Fibroblast of lung (primary cell): ENCODE measurements at places on chromosomes 13 and 19.

GRCh38 chr13:21594715-21595545 lies 9.0 kb downstream of the MICU2 start:
- no peak for DNase-seq

DNA sequence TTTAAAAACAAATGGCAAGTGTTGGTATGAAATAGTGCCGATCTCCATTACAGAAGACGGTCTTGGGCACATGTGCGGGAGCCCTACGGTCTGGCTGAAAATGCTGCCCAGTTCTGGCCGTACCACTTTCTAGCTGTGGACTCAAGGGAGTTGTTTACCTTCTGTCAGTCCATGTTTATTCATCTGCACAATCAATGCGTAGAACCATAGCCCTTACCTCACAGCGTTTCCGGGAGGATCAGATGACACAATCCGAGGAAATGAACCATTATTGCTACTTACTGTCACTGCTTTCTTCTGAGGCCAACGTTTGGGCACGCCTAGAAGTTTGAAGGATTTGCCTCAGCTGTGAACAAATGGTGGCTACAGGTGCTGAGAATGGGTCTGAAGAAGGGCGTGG lies 31.2 kb downstream of the GADD45B start:
- DNase-seq: peak; percentile 48

DNA sequence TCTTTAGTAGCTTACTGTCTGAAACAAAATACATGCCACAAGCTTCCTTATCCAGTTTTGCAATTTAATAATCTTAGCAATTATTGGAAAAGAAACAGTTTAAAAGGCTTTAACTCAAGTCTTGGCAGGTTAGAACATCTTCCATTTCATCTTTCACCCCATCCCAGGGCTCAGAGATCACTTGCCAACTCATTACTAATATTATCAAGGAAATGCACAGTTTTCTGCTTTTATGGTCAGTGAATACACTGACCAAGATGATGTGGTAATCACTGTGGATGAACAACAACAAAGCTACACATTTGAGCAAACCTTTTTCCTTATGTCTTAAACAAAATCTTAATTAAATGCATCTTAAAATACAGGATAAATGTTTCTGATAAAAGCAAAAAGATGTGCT lies 48.0 kb upstream of the ITM2B start:
- DNase-seq: no peak

- DNase-seq: no peak
These were observed 16.2 kb downstream of the TLE6 start for GRCh38 chr19:2993579-2993978.

GRCh38 chr13:68509734-68510621 lies 1279.8 kb upstream of the PCDH9 start:
- no peak for DNase-seq

DNA sequence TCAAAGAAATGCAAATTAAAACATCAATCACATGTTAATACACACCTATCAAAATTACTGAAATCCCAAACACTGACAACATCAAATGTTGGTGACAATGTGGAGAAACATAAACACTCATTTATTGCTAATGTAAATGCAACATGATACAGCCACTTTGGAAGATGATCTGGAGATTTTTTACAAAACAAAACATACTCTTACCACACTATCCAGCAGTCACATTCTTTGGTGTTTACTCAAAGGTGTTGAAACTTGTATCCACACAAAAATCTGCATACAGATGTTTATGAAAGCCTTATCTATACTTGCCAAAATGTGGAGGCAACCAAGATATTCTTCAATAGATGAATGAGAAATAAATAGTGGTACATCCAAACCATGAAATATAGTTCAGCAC lies 1219.5 kb upstream of the PCDH20 start:
- no peak for DNase-seq

- peak; percentile 89 for DNase-seq
These were observed 8.5 kb downstream of the SH3GL1 start for GRCh38 chr19:4391701-4392483.

DNA sequence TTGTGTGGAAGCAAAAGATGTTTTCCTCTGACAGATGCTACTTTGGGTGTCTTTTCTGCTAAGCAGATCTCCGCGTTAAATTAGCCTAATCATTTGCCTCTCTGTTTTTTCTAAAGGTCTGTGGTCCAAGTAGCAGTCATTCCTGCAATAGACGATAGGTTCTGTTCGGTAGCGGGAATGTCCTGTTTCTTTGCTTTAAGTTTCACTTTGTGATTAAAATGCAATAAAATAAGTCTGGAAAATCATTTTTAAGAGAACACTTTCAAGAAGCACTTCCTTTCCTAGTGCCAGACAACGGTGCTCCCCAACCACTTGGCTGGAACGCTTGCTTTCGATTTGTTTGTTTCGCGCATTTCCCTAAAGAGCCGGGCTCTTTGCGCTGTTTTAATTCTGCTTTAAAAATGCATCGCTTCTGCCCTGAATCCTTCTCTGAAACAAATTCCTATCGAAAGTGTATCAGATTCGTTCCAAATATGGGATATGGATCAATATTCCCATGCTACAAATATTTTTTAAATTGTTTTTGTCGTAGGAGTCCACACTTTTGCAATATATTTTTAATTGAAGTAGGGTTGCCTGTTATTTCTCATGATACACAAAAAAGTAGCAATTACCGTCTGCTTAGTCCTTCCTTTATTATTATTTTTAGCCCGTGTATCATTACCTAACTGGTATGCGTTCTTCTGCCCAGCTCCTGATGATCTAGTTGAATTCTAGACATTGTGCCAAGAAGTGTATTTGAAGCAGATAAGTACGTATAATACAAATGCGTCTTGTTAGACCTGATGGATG lies 14.2 kb downstream of the ZIC2 start:
- DNase-seq: peak; percentile 52

GRCh38 chr13:40259899-40260298 lies 406.5 kb downstream of the FOXO1 start:
- peak; percentile 44 for DNase-seq

DNA sequence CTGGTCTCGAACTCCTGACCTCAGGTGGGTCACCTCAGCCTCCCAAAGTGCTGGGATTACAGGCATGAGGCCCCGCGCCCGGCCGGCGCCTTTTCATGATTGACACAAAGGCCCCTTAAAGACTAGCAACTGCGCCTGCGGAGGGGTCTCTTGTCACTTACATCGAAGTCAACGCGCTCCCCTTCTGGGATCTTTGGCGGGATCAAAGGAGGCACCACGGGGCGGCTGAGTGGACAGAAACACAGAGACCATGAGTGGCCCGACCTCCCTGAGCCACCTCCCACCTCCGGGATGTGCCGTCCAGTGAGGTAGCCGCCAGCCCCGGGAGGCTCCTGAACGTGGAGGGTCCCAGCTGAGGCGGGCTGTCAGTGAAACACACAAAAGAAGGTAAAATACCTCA lies 7.3 kb downstream of the TNNT1 start:
- DNase-seq: no peak

GRCh38 chr13:85009447-85009846 lies 789.8 kb downstream of the SLITRK6 start:
- peak; percentile 21 for DNase-seq

- DNase-seq: peak; percentile 58
These were observed 2724.7 kb downstream of the PCDH9 start for GRCh38 chr13:64505336-64505910.

- DNase-seq: no peak
These were observed 157.5 kb downstream of the PCDH20 start for GRCh38 chr13:61258185-61258584.

- no peak for DNase-seq
These were observed 243.3 kb upstream of the STARD13 start for GRCh38 chr13:33528896-33529295.

DNA sequence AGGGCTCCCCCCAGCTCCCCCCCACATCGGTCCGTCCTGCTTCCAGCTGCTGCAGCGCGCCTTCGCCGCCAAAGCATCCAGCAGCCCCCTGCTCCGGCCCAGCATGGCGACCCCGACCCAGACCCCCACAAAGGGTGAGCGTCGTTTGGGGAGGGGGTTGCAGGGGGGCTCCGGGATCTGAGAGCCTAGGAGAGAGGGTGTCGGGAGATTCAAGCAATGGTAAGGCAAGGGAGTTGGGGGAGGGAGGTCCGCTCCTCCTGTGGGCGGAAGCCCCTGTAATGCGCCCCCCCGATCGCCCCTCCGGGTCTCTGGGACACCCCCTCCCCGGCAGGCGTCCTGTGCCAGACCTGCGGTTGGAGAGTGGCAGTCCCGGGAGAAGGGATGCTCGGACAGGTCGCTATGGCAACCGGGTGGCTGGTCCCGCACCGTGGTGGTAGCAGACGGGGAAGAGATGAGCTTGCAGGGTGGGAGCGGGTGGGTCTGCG lies at the start of gene FXYD7:
FXYD7 (plus strand) TSS at position 25 of the 485 bp plus-strand sequence; CDS start at position 104, 79 bp downstream.
- DNase-seq: no peak

- DNase-seq: peak; percentile 46
These were observed 1.9 kb downstream of the KLF1 start for GRCh38 chr19:12884926-12885748.

GRCh38 chr19:4257025-4257424 lies 10.1 kb downstream of the YJU2 start:
- DNase-seq: no peak

- DNase-seq: peak; percentile 100
These were observed 2.7 kb downstream of the UHRF1 start for GRCh38 chr19:4911786-4912672.

GRCh38 chr13:29101409-29101808 lies 281.3 kb downstream of the MTUS2 start:
- no peak for DNase-seq

DNA sequence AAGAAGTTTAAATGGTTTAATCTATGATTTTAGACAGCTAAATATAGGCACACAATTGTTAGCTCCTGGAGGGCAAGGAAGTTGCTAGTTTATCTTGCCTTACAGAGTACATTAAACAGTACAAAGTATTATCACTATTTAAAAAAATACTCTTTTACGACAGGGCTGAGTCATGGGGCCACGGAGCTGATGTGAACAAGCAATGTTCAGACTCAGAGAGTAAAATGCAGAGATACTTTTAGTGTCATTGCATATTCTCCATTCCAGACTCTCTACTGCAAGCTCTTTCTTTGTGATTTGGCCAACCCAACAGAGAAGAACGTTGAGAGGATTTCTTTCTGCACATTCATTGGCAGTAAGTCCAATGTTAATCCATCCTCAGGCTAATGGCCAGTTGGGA lies 352.4 kb downstream of the SPRY2 start:
- peak; percentile 74 for DNase-seq

DNA sequence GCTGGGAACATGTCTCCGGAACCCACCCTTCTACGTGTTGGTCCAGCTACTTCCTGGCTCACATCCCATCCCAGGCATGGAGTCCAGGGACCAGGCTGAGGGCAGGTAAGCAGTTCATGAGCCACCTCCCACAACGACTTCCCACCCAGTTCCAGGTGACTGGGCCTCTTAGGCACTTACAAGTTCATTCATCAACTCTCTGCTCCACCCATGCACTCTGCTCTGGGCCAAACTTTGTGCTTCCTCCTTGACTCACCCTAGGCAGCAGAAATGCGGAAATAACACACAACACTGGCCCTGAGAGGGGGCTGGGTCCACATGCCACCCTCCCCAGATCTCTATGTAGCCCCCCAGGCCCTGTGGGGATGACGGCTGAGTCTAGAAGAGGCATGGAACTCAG lies 20.5 kb downstream of the IQCN start:
- DNase-seq: no peak

GRCh38 chr13:72620874-72621273 lies 106.6 kb downstream of the MZT1 start:
- no peak for DNase-seq

- DNase-seq: no peak
These were observed 74.2 kb downstream of the TUBGCP3 start for GRCh38 chr13:112513761-112514160.

GRCh38 chr13:76647550-76647949 lies 238.7 kb downstream of the KCTD12 start:
- peak; percentile 42 for DNase-seq

GRCh38 chr19:48029431-48029830 lies 14.4 kb downstream of the CABP5 start:
- DNase-seq: no peak
